ENCODE measurements at places on chromosomes 1 and 21.

- no peak for DNase-seq
Measured at GRCh38 chr21:30116479-30116878, 50.1 kb downstream of the CLDN17 start.

DNA sequence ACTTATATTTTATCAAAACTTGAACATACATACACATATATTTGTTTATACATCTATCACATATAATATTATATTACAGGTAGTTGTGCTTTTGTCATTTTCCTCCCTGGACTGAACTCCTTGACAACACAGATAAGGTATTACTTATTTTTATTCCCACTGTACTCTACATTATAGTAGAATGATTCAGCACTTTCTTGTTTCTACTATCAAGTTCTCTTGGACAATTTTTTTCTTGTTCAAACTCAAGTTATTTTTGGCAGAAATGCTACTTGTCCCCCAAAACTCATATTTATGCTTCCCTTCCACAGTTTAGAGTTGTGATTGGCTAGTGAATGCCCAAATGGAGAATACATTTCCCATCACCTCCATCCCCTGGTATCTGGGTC is 10.8 kb upstream of the PTPRC start:
- DNase-seq = no peak

DNA sequence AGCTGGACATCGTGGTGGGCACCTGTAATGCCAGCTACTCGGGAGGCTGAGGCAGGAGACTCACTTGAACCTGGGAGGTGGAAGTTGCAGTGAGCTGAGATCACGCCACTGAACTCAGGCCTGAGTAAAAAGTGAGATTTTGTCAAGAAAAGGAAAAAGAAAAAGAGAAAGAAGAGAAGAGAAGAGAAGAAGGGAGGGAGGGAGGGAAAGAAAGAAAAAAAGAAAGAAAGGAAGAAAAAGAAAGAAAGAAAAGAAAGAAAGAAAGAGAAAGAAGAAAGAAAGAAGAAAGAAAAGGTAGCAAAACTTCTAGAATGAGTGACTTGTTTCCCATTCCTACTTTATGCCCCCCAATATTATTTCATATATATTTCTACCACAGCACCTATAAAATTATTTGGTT is 98.8 kb downstream of the UBE2U start:
- no peak for DNase-seq

- no peak for DNase-seq
Measured at GRCh38 chr1:22886211-22886610, 86.5 kb downstream of the LACTBL1 start.

GRCh38 chr1:163205513-163205912 is 2.8 kb upstream of the RGS5 start:
- no peak for DNase-seq

- no peak for DNase-seq
Measured at GRCh38 chr1:46481961-46482360, 7.7 kb upstream of the DMBX1 start.

GRCh38 chr1:29934255-29934772 is 698.0 kb downstream of the PTPRU start:
- no peak for DNase-seq

- no peak for DNase-seq
Measured at GRCh38 chr1:160548960-160549664, 26.1 kb upstream of the SLAMF6 start.

DNA sequence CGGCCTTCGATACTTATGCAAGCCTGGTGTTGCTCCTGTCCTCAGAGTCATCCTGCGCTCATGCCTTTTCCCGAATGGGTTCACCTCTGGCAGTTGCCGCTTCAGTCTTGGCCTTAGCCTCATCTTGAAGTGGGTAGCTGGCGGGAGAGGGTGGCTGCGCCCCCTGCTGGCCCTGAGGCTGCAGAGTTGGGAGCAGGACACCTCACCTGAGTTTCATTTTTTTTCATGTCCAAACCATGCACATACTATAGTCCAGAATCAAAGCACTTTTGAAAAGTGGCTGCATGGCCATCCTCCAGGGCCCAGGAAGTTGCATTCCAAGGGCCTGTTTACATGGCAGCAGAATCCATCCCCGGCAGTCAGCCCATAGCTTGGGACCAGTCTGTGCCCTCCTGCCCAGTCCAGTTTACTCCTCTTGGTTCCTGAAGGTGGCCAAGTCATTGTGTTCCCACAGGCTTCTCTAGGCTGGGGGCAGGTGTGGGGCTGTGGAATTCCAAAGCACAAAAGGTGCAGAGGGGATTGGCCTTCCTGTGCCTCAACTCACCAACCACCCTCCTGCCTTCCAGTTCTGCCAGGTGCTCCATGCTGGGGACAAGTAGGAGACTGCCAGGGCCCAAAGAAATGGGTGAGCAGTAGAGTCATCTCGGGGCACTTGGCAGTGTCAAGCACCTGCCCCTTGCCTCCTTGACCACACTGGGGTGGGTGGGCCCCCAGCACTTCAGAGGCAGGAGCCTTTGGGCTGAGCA is 44.0 kb downstream of the YARS1 start:
- peak; percentile 32 for DNase-seq

- DNase-seq = no peak
Measured at GRCh38 chr1:102032534-102032933, 35.8 kb upstream of the OLFM3 start.

GRCh38 chr1:81377406-81377805 is 423.3 kb upstream of the ADGRL2 start:
- DNase-seq = no peak

- no peak for DNase-seq
Measured at GRCh38 chr1:3774946-3775489, 2.5 kb downstream of the SMIM1 start.

DNA sequence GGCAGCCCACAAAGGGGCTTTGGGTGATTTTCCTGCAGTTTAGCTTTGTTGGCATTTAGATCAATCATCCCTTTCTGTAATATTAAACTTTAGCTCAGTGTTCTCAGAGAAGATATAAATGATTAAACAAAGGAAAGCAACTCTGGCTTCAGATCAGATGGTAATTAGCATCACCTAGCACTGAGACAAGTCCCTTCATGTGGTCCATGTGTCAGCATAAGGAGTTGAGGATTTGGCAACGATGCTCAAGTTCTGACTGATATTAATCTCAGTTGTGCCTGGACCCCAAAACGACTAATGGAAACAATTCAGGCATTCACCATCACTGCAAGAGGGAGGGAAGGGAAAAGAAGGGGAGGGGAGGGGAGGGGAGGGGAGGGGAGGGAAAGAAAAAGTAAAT is 60.4 kb downstream of the SEC16B start:
- DNase-seq = no peak

DNA sequence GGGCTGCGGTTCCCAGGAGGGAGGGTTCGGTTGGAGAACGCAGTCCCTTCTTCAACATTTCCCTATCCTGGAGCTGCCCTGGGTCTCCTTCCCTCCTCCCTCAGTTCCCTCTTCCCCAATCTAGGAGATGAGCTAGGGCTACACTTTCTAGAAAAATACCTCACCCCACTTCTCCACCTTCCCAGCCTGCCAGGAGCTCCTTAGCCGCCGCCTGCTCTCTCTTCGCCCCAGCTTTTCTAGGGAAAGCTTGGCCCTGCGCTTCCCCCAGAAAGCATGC is 488 bp upstream of the ADAMTS1 start:
- no peak for DNase-seq

DNA sequence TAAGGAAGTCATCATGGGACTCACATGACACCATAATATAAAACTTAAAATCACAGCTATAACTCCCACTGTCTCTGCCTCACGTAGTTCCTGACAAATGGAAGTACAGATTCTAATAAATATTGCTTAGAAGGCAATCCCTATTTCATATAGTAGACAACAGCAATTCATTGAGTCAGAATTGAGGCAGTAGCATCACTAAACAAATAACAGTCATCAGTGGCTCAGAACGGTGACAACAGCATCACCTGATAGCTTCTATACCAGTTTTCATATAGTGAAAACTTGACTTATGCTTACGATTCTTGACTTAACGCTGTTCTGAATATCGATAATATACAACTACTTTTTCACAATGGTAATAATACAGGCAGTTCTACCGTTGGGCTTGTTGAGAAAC is 12.0 kb downstream of the TARBP1 start:
- no peak for DNase-seq

GRCh38 chr1:4805987-4806386 is 151.6 kb downstream of the AJAP1 start:
- no peak for DNase-seq

DNA sequence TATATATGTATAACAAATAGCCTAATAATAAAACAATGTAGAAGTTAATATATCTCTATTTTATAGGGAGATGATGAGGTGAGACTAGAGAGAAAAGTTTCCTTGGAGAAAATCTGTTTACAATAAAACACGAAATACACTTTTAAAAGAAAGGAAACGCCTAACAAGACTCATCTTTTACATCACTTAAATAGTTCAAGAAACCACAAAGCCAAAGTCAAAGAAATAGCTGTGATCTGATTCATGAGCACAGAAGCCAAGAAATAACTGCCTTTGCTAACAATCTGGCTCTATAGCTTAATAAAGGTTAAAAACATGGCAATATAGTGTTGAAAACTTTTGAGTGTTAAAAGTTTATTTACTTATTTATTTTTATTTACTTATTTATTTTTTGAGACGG is 61.5 kb downstream of the TOR3A start:
- DNase-seq = peak; percentile 88

GRCh38 chr1:107617456-107617855 is 347.5 kb downstream of the VAV3 start:
- peak; percentile 71 for DNase-seq

DNA sequence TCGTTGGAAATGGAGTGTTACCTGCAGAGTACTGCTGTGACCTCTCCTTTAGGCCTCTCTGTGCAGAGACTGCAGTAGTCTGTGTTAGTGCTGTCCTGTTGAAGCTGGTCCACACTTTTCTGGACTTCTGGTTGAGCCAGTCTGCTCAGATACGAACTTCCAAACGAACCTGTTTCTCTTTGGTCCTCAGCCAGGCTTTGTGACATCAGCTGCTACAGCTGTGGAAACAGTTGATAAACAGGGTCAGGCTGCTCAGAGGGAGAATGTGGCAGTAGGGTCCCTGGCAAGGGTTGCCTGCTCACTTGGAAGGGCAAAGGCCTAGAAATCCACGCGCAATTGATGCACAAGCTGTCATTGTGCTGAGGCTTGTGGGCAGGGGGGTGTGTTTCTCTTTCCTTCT is 98.8 kb downstream of the NOS1AP start:
- DNase-seq = no peak

DNA sequence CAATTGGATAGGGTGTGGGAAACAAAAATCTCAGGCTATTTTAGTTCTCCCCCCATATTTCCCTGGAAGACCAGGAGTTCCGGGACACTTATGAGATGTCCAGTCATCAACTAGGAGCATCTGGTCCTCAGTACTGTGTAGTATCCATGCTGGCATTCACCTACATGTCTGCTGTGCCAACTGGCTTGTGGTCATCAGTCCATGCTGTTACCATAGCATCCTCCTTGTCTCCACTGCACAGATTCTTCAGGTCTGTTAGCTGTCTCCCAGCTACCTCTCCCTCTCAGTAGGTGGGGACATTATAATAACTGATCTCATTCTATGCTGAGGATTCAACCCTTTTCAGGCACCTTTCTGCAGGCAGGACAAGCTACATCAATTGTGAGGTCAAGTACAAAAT is 302.9 kb downstream of the BARHL2 start:
- DNase-seq = no peak

- DNase-seq = no peak
Measured at GRCh38 chr1:162859191-162859590, 1.8 kb downstream of the CCDC190 start.

- DNase-seq = peak; percentile 77
Measured at GRCh38 chr1:232578651-232579195, 51.2 kb downstream of the SIPA1L2 start.

- DNase-seq = no peak
Measured at GRCh38 chr1:112370996-112371395, 25.0 kb upstream of the CTTNBP2NL start.

DNA sequence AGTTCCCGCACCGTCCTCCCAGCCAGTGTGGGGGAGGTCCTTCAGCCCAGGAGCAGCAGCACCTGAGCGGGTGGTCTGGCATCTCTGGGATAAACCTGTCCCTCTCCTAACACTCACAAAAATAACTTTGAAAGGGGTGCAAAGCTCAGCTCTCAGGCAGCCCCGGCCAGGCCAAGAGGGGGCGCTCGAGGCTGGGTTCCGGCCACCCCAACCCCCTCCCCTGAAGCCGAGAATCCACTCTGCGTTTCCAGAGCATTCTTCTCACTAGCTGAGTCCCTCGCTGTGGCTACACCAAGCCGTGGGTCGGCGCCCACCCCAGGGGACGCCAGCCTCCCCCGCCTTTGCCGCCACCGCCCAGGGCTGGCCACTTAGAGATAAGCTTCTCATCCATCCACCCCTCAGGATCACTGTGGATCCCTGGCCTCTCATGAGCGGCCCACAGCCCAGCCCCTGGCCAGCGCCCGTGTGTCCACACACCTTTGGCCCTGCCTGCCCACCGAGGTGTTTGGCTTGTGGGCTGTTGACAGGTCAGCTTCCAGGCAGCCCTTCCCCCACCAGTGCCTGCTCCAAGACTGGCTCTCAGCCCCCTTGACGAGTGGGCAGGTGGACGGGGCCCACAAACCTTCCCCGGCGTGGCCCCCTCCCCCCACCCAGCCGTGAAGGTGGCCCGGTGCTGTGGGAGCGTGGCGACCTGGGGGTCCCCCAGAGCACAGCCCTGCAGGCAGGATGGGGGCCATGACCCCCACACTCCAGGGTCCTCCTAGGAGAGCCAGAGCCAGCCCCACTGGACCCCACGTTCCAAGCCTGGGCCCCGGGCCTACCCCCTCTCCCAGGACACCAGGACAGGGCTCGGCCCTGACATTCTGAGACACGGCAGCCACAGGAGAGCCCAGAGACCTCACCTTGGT is 1.9 kb downstream of the FTCD start:
- DNase-seq = peak; percentile 18

DNA sequence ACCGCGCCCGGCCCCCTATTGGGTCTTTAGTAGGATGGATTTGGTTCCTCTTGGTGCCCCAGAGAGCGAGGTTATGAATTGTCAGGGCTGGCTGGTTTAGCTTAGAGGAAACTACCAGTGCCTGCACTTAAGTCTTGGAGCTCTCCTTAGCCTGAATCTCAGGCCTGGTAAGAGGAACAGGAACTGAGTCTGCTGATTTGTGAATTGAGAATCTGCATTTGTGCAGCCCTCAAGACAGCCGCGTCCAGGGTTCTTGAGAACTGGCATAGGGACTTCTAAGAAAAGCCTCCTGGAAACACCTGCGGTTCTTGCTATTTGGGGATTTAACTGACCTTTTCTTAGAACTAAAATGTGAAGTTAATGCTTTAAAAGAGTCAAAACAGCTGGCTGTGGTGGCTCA is 1.7 kb downstream of the NECAP2 start:
- DNase-seq = no peak

GRCh38 chr1:59827055-59827643 is 12.4 kb downstream of the HOOK1 start:
- DNase-seq = no peak

DNA sequence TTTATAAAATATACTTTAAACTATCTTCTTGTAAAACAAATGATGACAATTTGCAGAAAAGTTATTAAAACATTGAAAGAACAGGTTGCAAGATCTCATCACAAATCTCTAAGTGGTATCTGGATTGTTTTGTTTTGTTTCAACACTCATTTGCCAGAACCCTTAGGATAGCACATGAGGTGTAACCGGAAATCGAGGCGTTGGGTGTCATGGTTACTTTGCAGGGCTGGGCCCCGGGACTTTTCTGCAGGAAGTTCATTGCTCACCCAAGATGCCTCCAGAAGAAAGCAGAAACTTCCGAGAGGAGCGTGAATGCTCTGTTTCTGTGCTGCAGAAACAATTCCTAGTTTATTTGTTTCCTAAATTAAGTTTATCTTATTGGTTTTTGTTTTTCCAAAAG is 2.5 kb downstream of the DISC1 start:
- DNase-seq = peak; percentile 63
